ENCODE measurements at places on chromosomes 6 and 20. TPM values are rescaled to one million over a fixed set of nuclear protein-coding genes. Genes with fewer than 3 reads are reported as not detected.

GRCh38 chr20:24840121-24840713 lies 108.9 kb upstream of the CST7 start:
- DNase-seq: no peak

DNA sequence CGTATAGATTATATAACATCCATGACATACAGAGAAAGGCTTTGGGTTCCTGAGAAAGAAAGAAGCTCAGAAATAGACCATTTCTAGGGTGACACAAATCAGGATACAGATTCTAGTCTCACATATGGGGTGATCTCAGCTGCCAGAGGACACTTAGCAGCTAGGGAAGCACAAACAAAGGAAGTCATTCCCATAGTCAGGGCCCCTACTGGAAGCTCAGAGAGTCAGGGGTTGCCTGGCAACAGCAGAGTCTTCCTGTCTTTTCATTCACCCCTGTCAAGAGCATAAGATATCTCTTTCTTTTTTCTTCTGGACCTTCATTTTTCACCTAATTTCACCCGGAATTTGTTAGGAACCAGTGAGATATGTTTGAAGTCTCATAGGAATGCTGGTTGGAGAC lies 81.9 kb upstream of the IYD start:
- no peak for DNase-seq

DNA sequence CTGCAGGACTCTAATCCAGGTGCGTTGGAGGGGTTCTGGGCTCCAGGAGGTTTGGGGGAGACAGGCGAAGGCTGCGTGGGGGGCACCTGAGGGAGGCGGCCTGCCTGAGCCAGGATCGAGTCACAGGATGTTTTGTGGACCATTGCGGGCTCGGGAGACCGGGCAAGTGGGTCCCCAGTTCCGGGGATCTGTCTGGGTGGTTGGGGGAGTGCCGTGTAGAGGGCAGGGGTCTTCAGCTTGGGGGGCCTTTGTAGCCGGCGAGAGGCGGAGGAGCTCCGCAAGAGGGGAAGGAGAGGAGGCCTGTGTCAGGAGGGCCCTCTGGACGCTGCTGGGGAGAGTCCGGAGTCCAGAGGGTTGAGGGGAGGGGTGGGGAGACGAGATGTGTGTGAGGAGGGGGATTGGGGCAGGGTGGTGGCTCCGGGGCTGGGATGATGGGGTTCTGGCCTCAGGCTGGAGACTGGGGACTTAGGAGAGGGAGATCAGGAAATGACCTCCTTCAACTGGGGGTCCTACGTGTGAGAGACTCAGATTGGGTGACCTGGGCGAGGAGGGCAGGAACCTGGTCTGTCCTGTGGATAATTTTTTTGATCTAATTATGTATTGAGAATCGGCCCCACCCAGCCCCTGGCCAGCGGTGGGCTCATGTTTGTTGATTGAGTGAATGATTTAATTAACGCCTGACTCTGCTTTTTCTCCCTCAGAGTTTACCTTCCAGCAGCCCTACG lies 505 bp downstream of the SNAI1 start:
- DNase-seq: no peak

SLX4IP gene
- total RNA-seq: 1.2 TPM

DNA sequence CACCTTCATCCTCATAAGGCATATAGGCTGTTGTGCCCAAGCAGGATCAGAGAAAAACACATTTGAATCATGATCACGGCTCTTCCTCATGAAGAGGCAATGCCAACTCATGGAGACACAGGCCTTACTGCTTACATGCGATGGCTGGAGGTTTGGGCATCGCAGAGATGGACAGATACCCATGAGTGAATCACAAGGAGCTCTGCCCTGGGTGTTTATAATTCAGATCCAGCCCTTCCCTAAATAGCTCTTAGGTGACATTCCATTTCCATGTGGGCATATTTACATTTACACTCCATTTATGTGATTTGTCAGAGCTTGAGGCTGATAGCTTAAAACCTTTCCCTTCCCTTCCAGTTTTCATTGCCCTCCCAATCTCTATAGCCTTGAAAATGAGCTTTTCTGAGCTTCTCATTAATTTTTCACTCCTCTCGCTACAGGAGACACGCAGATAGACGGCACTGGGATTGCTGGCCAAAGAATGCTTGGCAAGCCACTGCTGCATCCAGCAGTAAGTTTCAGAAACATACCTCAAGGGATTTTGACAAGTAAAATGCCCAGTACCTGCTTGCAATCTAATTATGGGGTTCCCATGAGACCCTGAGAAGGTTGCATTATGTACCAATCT lies 249.1 kb downstream of the TBC1D7 start:
- DNase-seq: no peak

Measured in CD8-positive, alpha-beta T cell (primary cell).